ENCODE measurements at places on chromosomes 2 and 18.

- peak; percentile 47 for DNase-seq
These were observed 24.3 kb downstream of the NCK2 start for GRCh38 chr2:105768961-105769452.

DNA sequence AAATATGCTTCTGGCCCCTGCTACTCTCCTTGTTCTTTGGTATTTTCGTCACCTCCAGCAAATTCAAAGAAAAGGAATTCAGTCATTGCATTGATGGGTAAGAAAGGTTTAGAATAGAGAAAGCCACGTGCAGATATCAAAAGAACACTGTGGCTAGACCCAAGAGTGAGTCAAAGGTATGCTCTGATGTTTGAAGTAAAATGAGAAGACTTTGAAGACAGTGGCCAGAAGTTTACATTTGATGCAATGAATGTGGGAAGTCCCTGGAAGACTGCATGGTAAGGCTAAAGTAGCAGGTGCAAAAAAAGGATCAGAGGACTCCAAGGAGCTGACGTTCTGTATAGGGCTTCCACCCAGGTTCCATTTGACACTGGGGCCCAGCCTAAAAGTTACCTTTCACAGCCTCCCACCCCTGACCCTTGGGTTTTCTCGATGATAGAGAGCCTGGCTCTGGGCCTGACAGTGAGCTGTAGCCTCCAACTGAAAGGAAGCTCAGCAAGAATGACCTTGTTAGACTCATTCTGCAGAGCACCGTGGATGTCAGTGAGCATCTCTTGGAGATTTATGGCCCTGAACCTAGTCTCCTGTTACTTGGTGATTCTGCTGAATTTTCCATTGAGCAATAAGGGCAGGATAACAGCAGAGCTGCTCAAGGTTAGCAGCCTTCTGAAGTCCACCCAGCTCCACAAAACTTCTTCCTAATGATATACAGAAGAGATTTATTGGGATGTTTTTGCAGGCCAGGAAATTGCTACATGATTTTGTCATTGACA, 223.7 kb upstream of the RBBP8 start:
- peak; percentile 80 for DNase-seq

DNA sequence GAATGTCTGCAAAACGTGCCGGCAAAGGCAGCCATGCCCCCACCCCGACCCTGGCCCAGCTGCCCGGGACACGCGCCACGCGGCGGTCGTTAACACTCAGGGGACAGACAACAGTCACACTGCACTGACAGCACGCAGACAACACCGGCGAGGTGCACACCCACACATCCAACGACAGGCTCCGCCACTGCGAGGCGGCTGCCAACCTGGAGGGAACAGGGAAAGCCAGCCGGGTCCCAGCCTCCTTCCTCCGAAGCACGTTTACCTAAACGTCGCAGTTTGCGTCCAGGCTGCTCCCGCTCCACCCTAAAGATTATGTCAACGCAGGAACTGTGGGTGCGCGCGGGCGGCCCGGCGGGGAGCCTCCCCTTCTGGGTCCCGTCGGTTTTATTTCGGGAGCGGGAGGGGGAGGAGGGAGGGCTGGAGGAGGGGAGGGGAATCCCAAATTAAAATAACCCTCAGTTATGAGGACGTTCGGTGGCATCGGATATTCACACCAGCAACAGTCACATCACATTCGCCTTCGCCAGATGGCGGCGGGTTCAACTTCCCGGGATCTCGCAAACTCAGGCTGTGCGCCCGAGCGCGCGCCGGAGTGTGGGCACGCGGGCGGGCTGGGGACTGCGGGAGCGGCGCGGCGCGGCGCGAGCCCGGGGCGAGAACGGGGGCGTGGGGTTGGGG, 644 bp downstream of the PTGR3 start:
- peak; percentile 70 for DNase-seq

- DNase-seq: peak; percentile 14
These were observed 158.4 kb downstream of the LNPK start for GRCh38 chr2:175843625-175844024.

DNA sequence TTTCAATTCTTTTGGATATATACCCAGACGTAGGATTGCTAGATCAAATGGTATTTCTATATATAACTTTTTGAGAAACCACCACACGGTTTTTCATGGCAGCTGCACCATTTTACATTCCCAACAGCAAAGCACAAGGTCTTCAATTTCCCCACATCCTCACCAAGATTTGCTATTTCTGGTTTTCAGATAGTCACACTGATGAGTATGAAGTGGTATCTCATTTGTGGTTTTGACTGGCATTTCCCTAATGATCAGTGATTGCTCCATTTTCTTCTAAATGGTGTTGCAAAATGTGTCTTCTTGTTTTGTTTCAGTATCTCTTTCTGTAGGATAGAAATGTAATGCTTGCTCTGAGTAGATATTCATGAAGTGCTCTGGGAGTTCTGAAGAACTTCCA, 52.0 kb downstream of the ANKRD44 start:
- DNase-seq: peak; percentile 38

GRCh38 chr2:105442721-105443120, 43.9 kb upstream of the FHL2 start:
- no peak for DNase-seq

GRCh38 chr2:214995409-214995808, 143.0 kb downstream of the ABCA12 start:
- no peak for DNase-seq

- no peak for DNase-seq
These were observed 289.1 kb downstream of the ETAA1 start for GRCh38 chr2:67686254-67686653.

Data from fibroblast of villous mesenchyme (primary cell).